DMS79 (cell line): ENCODE measurements at places on chromosomes 1 and 21.

GRCh38 chr21:22575165-22575584, 1577.0 kb downstream of the NCAM2 start:
- DNase-seq, result no peak

DNA sequence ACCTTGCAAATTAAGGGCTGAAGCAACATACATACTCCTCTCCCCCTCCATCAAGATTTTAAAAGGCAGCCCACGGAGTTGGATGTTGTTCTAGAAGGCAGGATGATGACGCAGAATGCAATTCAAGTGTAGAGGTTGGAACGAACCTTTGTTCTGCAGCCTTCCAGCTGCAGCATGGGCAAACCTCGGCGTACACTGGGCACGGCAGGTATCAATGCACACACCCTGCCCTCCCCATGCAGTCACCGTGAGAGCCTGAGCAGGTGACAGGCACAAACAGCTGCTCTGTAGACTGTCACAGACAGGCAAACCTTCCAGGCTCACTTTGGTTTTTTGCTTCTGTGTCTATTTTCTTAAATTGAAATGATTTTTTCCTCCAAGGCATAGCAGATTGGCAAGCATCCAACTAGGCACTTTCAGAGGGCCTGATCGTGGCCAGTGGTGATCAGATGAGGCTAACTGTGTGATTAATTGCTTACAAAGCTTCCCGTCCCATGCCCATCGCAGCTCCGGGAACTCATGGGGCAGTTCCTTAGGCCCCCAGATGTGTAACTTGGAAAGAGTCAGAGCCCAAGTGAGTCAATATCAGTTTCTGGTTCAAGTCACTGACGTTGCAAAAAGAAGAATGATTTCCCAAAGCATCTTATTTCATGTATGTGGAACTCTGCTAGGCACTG, 82.3 kb downstream of the ITPKB start:
- DNase-seq, result peak; percentile 87

- DNase-seq, result no peak
These were observed 23.5 kb downstream of the TOR3A start for GRCh38 chr1:179105393-179105792.

- no peak for DNase-seq
These were observed 18.4 kb downstream of the RUNX3 start for GRCh38 chr1:24911651-24912155.

DNA sequence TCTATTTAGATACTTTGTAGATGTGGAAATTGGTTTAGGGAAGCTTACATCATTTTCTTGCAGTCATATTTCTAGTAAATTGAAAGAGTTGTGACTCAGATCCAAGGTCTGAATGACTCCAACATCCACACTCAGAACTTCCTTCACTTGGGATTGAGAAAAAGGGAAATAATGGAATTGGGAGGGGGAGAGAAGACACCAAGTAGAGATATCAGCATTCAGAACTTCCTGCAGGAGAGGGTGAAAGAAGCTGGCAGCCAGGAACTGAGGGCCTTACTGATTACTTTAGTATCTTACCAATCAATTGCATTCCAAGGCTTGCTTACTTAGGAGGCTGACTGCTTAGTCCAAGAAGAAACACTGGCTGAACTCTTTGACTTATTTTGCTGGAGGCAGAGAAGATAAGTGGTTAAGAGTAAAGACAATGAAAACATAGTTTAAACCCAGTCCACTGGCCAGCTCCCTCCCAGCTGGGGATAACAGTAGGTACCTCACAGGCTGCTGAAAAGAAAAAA, 21.7 kb downstream of the APP start:
- DNase-seq, result no peak

GRCh38 chr1:202671399-202671798, 38.9 kb downstream of the SYT2 start:
- DNase-seq, result peak; percentile 11

DNA sequence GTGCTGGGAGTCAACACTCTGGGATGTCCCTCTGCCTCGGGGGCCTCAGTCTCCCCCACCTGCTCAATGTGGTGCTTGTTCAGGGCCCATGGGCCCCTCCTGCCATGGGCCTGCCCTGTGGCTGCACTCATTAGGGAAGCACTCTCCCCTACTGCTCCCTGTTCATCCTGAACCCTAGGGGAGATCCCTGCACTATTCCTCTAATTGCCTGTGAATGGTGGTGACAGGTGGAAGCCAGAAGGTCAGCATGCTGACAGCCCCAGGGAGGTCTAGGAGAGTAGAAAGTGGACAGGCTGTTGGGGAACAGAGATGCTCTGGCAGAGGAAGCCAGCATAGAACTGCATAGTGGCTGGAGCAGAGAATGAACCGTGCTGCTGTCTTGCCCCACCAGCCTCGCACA, 217.6 kb downstream of the TRABD2B start:
- no peak for DNase-seq

- no peak for DNase-seq
These were observed 119.3 kb upstream of the BACE2 start for GRCh38 chr21:41048623-41049022.

- no peak for DNase-seq
These were observed 363.1 kb downstream of the MATN1 start for GRCh38 chr1:30360281-30360680.

DNA sequence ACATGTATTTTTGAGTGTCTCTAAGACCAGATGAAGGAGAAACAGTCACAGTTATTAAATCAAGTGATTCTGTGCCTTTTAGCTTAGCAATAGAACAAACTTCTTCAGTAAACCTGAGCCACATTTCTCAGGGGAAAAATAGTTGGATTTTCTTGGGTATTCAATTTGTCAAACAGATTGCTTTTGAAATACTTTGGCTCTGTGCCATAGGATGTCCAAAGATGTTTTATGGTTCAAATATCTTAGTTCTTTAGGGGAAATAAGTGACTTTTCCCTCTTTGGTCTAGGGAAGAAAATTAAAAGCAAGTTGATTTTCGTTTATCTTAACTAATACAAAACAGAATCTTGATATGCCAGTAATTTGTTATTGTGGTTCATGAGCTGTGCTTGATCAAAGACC, 125.9 kb downstream of the ATP5PO start:
- DNase-seq, result no peak
